Renal cortex interstitium (tissue), 15 donors: ENCODE measurements at places on chromosomes 7 and 10.
A peak's percentile ranks its signal among the peaks of the same experiment; 100 is the strongest.

- DNase-seq, result peak; percentile 33
Observed at GRCh38 chr10:96719850-96720421, 378 bp downstream of the PIK3AP1 start.

DNA sequence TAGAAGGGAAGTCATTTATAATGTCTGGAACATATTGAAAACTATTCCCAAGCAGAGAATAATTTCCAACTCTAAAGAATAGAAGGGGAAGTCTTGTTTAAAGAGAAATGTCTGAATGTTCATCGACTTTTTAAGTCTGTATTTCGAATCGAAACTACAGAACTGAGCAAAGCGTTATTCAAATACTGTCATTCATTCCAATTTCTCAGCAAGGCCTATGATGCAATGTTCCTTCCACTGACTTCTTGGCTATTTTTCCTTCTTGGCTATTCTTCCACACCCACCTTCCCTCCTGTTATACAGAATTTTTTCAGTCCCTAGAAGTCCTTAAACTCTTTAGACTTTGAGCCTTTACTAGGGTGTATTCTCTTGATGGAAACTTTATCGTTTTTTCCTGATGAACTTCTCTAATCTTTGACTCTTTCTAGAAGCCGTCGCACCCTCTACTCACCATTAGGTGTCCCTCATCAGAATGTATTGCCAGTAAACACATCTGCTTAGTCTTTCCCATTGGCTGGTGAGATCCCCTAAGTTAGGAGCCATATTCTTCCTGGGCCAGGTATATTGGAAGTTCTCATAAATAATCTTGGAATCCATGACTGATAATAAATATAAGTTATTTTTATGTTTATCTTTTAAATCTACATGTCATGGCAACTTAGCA, 235.7 kb upstream of the CCDC6 start:
- no peak for DNase-seq

- DNase-seq, result no peak
Observed at GRCh38 chr10:68989317-68989990, 851 bp downstream of the KIFBP start.

DNA sequence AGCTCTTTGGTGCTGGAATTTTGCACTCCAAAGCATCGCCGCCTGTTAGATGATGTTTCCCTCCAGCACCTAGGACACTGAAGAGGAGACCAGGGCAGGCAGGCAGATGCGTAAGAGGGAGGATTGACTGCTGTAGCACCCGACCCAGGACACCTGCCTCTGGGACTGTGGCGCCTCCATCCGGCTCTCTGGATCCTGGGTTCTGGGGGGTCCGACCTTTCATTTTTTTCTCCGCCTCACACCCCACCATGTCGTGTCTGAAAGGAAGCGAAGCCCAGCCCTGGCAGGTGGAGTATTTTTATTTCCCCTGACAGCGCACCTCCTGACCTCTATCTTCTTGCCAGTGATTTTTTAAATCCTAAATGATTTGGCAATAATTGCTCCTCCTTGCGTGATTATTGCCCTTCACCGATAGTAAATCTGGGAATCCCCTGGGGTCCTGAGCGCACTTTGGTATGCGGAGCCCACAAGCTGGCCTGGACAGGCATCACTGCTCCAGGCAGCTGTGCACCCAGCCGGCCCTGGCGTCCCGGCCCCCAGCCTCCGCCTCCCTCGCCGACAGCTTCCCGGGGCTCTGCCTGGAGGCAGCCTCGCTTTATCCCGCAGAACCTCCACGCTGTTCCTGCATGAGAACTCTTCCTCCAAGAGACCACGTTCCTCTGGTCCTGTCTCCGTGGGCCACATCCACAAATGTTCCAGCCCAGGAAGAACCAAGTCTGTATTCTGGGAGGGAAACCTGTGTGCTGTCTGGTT, 48.4 kb downstream of the LHPP start:
- no peak for DNase-seq

DNA sequence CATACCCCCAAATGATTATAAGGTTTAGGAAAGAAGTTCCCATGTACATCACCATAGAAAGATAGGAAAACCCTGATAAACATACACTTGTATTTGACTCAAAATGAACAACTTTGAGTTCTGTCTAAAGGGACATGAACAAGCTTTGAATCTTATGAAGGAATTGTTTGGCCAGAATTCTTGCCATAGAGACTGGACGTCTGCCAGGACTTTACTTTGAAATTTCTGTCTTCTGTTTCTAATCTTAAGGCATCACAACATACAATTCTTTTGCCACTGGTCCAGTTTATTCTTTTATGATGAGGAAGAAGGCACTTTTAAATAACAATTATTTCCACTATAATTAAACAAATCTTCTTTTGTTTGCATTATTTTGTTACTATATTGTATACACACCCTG, 26.2 kb upstream of the CYP26C1 start:
- DNase-seq, result no peak

DNA sequence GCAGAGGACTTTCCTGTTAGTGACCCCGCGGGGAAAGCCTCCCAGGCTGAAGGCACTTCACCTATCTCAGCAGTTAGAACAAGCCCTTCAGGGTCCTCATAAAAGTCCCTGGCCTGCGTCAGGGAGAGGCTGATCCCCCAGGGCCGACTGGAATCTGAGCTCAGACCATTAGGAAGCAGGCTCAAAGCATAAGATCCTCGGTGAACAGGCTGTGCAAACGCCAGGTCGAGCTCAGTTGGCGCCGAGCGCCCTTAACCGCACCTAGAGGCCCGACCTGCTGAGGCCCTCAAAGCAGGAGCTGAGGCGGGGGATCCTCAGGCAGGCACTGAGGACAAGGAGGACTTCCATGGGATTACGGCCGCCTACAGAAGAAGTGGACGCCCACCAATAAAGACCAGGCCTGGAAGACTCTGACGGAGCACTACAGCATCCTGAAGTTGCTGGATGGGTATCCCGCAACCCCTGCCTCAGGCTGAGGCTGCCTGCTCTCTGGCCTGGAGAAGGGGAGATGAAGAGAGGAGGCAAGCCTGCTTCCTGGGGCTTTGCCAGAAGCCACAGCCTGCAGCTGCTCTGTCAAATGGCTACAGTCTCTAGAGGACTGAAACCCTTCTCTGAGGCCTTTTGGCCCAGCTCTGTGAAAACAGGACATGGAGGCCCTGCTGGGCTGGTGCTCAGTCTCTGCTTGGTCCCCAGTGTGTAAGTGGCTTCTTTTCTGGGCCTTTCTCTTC, 29.9 kb downstream of the LIPJ start:
- no peak for DNase-seq

DNA sequence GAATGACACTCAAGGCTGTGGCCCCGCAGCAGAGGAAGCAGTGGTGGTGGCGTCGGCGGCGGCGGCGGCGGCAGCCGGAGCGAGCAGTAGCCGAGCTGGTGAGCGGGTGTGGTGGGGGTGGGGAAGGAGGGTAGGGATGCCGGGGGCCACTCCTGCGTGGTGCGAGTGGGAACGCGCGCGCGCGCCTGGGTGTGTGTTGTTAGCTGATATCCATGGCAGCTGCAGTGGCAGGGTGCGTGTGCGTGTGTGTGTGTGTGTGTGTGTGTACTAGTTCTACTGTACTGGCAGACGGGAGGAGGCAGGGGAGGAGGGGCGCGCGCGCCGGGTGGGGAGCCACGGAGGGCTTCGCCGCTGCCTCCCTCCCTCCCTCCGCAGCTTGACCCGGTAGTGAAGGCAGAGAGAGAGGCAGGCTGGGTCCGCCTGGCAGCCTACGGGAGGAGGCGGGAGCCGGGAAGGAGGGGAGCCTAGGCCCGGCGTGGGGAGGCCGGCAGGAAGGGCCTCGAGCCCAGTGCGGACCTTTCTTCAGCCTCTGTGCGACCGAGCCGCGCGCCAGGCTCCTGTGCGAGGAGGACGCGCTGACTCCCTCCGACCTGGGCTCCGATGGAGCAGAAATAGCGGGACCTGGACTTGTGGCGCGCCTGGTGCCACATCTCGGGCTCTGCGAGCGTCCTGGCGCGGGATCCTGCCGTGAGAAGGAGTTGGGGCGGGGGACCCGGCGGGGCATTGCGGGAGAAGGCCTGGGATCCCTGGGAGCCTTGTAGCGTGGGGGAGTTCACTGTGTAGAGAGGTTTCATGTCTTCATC, at the start of gene MAGI2:
Gene MAGI2, minus strand, starts transcription at position 110 of the 803 bp plus-strand sequence. CDS start 347 bp downstream, outside the sequence.
- DNase-seq, result peak; percentile 73

DNA sequence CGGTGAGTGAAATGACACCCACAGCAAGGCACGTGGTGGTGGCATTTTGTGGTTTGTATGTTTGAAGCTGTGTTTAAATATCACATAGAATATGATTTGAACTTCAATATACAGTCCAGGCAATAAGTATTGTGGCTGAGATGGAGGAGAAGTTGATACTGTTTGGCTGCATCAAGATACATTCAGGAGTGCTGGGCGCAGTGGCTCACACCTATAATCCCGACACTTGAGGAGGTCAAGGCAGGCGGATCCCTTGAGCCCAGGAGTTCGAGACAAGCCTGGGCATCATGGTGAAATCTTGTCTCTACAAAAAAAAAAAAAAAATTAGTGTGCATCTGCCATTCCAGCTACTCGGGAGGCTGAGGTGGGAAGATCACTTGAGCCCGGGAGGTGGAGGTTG, 35.2 kb upstream of the NUB1 start:
- DNase-seq, result no peak

DNA sequence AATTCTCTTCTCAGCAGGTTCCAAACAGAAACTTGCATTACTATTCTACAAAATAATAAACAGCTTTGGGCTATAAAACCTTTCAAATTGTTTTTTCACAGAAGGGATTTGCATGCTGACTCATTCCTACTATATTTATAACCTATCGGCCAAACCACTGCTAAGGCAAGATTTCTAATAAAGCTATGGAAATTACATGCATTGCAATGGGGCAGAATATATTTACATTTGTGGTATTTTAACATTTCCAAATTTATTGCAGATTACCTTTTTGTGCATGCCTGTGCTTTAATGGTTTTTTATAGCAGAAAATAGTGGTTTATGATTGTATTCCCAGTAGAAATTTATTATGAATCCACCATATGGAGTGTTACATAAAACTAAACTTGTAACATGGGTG, 69.0 kb upstream of the NPVF start:
- DNase-seq, result no peak

GRCh38 chr10:19974138-19974537, 157.9 kb downstream of the PLXDC2 start:
- DNase-seq, result no peak

GRCh38 chr7:27082171-27082570, 13.6 kb downstream of the HOXA1 start:
- DNase-seq, result no peak

DNA sequence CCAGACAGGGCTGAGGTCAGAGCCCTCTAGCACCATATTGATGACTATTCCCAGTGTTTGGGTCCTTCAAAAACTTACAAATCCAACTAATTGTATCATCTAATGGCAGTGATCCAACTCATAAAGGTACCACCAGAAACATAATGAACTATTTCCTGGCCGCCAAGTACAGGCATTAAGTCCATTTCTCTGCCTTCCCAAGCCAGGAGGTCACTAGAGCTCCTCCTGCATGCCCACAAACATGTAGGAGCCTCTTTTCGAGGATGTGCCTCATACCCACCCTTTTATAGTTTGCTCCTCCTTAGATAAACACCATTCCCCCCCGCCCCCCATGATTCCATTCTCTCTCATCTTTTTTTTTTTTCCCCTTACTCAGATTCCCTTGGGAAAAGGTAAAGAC, 91.3 kb downstream of the CHN2 start:
- DNase-seq, result no peak

DNA sequence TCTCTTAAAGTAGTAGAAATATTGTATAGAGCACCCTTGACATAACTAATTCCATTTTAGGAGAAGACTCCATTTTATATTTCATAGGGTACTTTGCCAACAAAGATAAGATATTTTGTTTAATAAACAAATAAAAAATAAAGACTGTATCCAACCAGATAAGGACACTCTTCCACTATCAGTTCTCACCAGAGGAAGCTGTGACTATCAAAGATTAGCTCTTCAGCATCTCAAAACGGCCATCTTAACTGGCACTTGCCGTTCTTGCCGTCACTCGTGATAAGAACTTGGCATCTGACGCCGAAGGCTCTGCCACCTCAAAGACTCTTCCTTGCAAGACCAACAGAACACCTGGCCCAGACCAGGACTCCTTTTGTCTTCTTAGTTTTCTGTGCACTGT, 26.3 kb upstream of the AKR1B1 start:
- no peak for DNase-seq

GRCh38 chr10:117927332-117927731, 119.4 kb downstream of the RAB11FIP2 start:
- no peak for DNase-seq

GRCh38 chr7:155954550-155955366, 142.5 kb upstream of the SHH start:
- DNase-seq, result no peak

DNA sequence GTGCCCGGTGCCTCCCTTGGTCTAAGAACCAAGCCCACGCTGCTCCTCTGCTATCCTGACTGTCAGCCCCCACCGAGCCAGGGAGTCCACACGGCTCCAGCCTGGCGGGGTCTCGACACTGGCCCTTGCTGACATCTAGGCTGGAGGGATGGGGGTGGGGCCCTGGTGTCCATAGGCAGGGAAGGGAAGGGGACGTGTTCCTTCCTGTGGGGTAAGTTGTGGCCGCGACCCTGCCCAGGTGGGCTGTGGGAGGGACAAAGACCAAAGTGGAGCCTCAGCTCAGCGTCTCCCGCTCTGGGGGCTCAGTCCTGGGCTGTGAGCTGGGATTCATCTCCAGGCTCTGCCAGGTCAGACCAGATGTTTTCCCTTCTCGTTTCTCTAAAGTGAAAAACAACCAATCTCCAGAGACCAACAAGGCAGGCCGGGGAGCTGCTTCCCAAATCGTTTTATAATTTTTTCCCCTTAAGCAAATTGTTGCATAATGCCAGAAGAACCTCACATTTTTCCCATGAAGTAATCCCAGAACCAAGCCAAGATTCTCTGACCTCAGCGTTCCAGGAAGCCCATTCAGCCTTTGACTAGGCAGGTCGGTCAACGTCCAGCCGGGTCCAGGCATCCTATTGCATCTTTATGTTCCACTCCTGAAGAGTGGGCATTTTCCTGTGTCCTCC, 101.2 kb downstream of the RGS10 start:
- no peak for DNase-seq

DNA sequence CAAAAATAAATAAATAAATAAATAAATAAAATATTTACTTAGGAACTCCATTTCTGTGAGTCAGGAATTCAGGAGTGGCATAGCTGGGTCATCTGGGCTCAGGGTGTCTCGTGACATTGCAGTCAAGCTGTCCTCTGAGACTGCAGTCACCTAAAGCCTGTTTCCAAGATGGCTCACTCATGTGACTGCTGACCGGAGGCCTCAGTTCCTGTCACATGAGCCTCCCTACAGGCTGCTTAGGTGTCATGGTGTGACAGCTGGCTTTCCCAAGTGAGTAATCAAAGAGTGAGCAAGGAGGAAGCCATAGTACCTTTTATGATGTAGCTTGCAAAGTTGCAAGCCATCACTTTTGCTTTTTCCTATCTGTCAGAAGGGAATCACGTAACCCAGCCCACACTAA, 128.6 kb upstream of the KCTD7 start:
- no peak for DNase-seq

GRCh38 chr10:50336140-50336539, 84.8 kb upstream of the ASAH2 start:
- no peak for DNase-seq

GRCh38 chr7:39002755-39003154, 25.0 kb downstream of the POU6F2 start:
- no peak for DNase-seq

- no peak for DNase-seq
Observed at GRCh38 chr7:128906001-128906765, 4.3 kb downstream of the KCP start.

GRCh38 chr7:25847336-25848070, 304.5 kb upstream of the NFE2L3 start:
- DNase-seq, result no peak
